ENCODE measurements at places on chromosomes 11 and 22.

GRCh38 chr11:102495161-102496042 lies 35.1 kb downstream of the MMP7 start:
- peak; percentile 87 for DNase-seq
- no peaks in the 10 kb centered on the region for H3K27me3 ChIP-seq
- H3K4me3 ChIP-seq = no peak overlapping the region
- peak overlapping the region; percentile 17 for H3K27ac ChIP-seq
- peaks cover 3% of the 10 kb centered on the region for H3K4me1 ChIP-seq
- no peaks in the 10 kb centered on the region for H3K36me3 ChIP-seq

- no peaks in the 10 kb centered on the region for H3K36me3 ChIP-seq
- H3K4me3 ChIP-seq = no peak overlapping the region
- no peak for DNase-seq
- H3K27ac ChIP-seq = no peak overlapping the region
Measured at GRCh38 chr11:217704-218103, 10.2 kb downstream of the RIC8A start.

- DNase-seq = no peak
- H3K4me3 ChIP-seq = no peak overlapping the region
- H3K36me3 ChIP-seq = no peaks in the 10 kb centered on the region
- H3K4me1 ChIP-seq = peaks cover 27% of the 10 kb centered on the region
- H3K27ac ChIP-seq = no peak overlapping the region
- no peaks in the 10 kb centered on the region for H3K27me3 ChIP-seq
Measured at GRCh38 chr11:117068303-117068860, 29.8 kb downstream of the SIK3 start.

DNA sequence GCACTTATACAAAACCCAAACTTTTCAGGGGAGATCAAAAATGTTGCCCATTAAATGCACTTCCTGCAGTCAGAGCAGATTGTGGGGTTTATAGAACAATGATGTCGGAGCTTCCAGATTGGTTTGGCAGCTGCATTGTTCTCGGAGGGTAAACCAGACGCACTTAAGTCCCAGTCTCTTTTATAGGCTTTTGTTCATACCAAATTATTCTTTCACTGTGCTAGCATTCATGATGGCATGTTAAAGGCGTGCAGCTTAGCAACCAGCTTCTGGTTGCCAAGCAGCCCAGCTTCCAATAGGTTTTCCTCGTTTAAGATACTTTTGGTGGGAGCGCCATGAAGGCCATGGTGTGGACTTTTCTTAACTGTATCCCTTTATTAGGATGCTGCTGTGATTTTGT lies 40.9 kb downstream of the ZC3H12C start:
- H3K36me3 ChIP-seq = no peaks in the 10 kb centered on the region
- H3K4me1 ChIP-seq = no peaks in the 10 kb centered on the region
- no peaks in the 10 kb centered on the region for H3K27me3 ChIP-seq
- no peak overlapping the region for H3K4me3 ChIP-seq
- no peak overlapping the region for H3K27ac ChIP-seq
- DNase-seq = peak; percentile 23

DNA sequence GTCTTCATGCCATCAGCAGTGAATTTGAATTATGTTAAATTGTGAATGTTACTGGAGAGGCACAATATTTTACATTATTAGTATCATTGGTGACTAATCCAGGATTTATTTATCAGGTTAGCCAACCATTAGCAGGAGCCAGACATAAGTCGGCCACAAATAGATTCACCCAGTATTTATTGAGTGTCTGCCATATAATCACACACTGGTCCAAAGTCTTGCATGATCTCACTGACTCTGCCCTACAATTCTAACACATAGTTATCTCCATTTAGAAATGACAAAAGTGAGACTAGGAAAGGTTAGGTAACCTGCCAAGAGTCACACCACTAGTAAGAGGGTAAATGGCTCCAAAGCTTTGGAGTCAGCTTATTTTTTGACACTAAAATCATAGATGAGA lies 179.6 kb downstream of the BLID start:
- peak; percentile 15 for DNase-seq
- peaks cover 11% of the 10 kb centered on the region for H3K4me1 ChIP-seq
- H3K36me3 ChIP-seq = peaks cover 3% of the 10 kb centered on the region
- H3K27ac ChIP-seq = peak overlapping the region; percentile 71
- no peaks in the 10 kb centered on the region for H3K27me3 ChIP-seq
- H3K4me3 ChIP-seq = no peak overlapping the region

- H3K4me1 ChIP-seq = no peaks in the 10 kb centered on the region
- no peak overlapping the region for H3K27ac ChIP-seq
- H3K4me3 ChIP-seq = no peak overlapping the region
- no peak for DNase-seq
- no peaks in the 10 kb centered on the region for H3K36me3 ChIP-seq
- no peaks in the 10 kb centered on the region for H3K27me3 ChIP-seq
Measured at GRCh38 chr11:79113054-79113690, 327.7 kb downstream of the TENM4 start.

DNA sequence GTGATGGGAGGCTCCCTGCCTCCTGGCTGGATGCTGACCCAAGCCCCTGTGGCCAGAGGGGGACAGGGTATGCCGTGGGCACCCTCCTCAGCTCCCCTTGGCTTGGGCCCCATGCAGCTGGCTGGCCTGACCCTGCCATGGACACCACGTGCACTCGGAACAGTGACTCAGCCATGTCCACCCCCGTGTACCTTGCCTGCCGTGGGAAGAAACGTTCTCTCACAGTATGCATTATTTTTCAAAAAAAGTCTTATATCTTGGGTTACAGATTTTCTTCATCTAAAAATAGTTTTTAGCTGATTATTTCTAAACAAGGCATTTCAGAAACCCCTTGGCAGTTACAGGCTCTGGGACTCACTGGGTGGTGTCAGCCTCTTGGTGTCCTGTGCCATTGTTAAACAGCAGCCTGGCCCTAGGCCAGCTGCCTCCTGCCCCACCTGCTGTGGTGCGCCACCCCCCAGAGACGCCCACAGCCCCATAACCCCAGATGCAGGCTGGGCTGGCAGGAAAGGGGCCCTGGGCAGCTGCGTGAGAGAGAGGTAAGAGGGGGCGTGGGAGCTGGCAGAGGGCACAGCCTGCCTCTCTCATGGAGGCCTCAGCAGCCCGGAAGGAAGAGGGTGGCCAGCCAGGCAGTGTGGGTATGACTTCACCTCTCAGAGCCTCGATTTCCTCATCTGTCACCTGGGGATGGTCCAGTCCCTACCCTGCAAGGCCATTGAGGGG lies 99.8 kb downstream of the MORC2 start:
- H3K36me3 ChIP-seq = no peaks in the 10 kb centered on the region
- H3K4me1 ChIP-seq = peaks cover 9% of the 10 kb centered on the region
- no peak overlapping the region for H3K4me3 ChIP-seq
- peak; percentile 2 for DNase-seq

DNA sequence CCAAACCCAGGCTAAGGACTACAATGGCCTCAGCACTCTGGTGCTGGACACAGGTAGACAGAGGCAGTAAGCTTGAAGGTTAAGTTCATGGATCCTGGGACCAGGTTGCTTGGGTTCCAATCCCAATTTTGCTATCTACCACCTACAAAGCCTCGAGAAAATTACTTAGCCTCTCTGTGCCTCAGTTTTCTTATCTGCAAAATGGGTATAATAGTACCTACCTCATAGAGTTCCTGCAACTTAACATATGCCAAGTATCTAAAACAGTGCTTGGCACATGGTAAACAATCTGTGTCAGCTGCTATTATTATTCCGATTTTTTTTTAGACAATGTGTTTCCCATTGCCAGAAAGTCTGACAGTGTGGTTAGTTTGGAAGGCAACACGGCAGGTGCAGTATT lies 37.5 kb downstream of the SYN3 start:
- no peaks in the 10 kb centered on the region for H3K36me3 ChIP-seq
- H3K27me3 ChIP-seq = peaks cover 4% of the 10 kb centered on the region
- H3K4me1 ChIP-seq = no peaks in the 10 kb centered on the region

DNA sequence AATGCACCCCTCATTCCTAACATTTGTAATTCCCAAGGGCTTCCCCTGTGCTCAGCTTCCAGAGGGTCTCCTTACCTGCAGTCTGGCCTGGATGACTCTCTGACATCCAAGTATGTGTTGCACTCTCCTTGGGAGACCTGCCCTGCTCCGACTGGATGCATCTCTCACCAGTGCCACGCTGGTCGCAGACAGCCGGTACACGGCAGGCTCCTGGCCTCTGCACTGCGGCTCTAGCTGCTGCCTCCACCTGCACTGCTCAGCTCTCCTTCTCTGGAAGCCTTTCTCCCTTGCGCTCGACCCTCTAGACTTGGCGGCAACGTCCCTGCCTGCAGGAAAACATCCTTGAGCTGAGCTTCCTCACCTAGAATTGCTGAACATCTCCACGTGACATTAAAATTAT lies 685.9 kb downstream of the BRD1 start:
- no peaks in the 10 kb centered on the region for H3K4me1 ChIP-seq
- H3K27ac ChIP-seq = no peak overlapping the region
- no peak overlapping the region for H3K4me3 ChIP-seq
- H3K36me3 ChIP-seq = no peaks in the 10 kb centered on the region
- no peaks in the 10 kb centered on the region for H3K27me3 ChIP-seq

- DNase-seq = no peak
- no peaks in the 10 kb centered on the region for H3K4me1 ChIP-seq
- no peak overlapping the region for H3K4me3 ChIP-seq
- no peaks in the 10 kb centered on the region for H3K27me3 ChIP-seq
- H3K36me3 ChIP-seq = no peaks in the 10 kb centered on the region
- no peak overlapping the region for H3K27ac ChIP-seq
Measured at GRCh38 chr11:66159324-66159984, 89.4 kb downstream of the PACS1 start.

GRCh38 chr22:26675687-26676268 lies 18.4 kb downstream of the MIAT start:
- no peaks in the 10 kb centered on the region for H3K36me3 ChIP-seq
- no peak overlapping the region for H3K4me3 ChIP-seq
- no peak overlapping the region for H3K27ac ChIP-seq
- H3K4me1 ChIP-seq = peaks cover 4% of the 10 kb centered on the region
- DNase-seq = no peak

DNA sequence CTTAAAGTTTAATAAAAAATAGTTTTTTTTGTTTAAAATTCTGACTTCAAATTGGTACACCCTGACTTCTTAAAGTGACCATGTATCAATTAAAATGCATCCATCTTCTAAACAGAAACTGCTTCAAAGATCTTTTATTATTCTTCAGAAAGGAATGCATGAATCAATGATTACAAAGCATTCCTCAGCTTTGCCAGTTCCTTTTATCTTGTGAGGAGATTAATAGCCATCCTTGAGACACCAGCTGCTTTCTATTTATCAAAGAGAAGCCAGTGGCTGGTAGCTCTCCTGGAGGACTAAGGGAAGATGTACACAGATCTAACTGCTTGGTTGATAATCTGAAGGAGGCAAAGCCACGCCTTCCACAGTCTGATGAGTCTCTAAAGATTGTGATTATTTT lies 2222.5 kb downstream of the LRRC4C start:
- no peak overlapping the region for H3K4me3 ChIP-seq
- H3K27me3 ChIP-seq = no peaks in the 10 kb centered on the region
- no peaks in the 10 kb centered on the region for H3K4me1 ChIP-seq

DNA sequence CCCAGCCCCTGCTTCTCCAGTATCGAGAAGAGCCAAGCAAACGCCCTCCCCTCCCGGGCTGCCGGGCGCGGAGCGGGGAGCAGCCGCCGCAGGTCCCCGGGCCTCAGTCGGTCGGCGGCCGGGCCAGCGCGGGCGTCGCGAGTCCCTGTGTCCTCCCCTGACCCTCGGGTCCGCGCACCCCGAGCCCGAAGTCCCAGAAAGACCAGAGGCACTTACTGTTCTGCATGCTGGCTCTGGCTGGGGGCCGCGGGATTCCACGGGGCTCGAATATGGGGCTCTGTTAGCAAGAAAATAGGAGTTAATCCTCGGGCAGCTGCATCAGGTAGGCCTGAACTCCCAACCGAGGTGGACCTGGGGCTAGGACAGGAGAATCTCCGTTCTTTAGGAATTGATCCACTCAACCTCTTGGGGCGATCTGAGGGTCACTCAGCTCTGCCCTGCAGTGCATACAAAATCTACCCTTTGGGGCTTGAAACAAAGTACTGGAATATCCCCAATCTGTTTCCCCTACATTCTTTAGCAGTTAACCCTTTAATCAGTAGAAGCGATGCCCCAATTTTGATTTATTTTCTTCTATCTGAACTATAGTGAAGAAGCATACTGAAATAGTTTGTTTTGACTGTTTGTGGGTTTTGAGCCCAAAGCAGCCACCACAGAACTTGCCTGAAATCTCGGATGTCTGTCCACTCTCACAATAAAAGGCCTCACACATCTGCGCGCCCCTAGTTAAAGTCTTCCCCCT lies 4.8 kb downstream of the PAX6 start:
- no peak overlapping the region for H3K4me3 ChIP-seq
- DNase-seq = no peak
- H3K27ac ChIP-seq = no peak overlapping the region
- peaks cover 27% of the 10 kb centered on the region for H3K4me1 ChIP-seq
- H3K36me3 ChIP-seq = no peaks in the 10 kb centered on the region

- no peaks in the 10 kb centered on the region for H3K27me3 ChIP-seq
- H3K27ac ChIP-seq = peak overlapping the region; percentile 82
- peak; percentile 58 for DNase-seq
- peak overlapping the region; percentile 52 for H3K4me3 ChIP-seq
- peaks cover 32% of the 10 kb centered on the region for H3K4me1 ChIP-seq
Measured at GRCh38 chr11:65116370-65117205, 913 bp downstream of the ZNHIT2 start.

GRCh38 chr22:30610299-30610698 lies 3.3 kb downstream of the TCN2 start:
- no peaks in the 10 kb centered on the region for H3K36me3 ChIP-seq
- DNase-seq = no peak
- H3K4me1 ChIP-seq = peaks cover 39% of the 10 kb centered on the region
- H3K27ac ChIP-seq = no peak overlapping the region

DNA sequence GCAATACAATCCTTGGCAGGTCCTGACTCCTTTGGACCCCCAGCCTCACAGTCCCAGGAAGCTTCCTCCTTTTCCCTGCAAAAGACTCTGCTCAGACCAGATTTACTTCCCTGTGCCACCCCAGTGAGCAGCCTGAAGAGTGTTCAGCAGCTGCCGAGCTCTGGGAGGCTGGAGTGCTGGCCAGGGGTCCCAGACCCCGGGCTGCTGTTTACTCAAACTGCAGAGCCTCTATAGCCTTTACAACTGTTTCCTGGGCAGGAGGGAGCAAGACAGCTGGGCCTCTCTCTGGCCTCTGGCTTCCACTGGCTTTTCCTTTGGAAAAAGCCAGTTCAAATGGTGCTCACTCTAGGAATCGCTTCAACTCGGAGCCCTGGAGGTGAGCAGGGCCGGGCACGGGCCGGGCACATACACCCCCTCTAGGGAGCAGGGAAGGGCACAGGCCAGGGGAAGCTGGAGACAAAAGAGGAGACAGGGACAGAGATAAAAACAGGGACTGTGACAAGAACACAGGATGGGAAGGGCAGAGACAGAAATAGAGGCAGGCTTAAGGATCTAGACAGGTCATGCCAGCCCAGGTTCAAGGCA lies 932 bp downstream of the IRAG1 start:
- no peaks in the 10 kb centered on the region for H3K27me3 ChIP-seq
- no peaks in the 10 kb centered on the region for H3K36me3 ChIP-seq
- peak overlapping the region; percentile 72 for H3K27ac ChIP-seq
- no peaks in the 10 kb centered on the region for H3K4me1 ChIP-seq
- no peak overlapping the region for H3K4me3 ChIP-seq

- H3K27me3 ChIP-seq = no peaks in the 10 kb centered on the region
- H3K4me1 ChIP-seq = peaks cover 25% of the 10 kb centered on the region
- peak overlapping the region; percentile 86 for H3K27ac ChIP-seq
- no peaks in the 10 kb centered on the region for H3K36me3 ChIP-seq
- no peak overlapping the region for H3K4me3 ChIP-seq
- DNase-seq = no peak
Measured at GRCh38 chr22:20866736-20867135, 7.9 kb downstream of the SNAP29 start.

GRCh38 chr11:81459766-81460306 lies 1273.8 kb downstream of the FAM181B start:
- H3K27me3 ChIP-seq = no peaks in the 10 kb centered on the region
- H3K27ac ChIP-seq = no peak overlapping the region
- H3K4me3 ChIP-seq = no peak overlapping the region
- no peaks in the 10 kb centered on the region for H3K4me1 ChIP-seq
- DNase-seq = no peak
- H3K36me3 ChIP-seq = no peaks in the 10 kb centered on the region

Data from hepatocyte (in vitro differentiated cells).